GM19239 (cell line): ENCODE measurements at places on chromosomes 6 and 20.

DNA sequence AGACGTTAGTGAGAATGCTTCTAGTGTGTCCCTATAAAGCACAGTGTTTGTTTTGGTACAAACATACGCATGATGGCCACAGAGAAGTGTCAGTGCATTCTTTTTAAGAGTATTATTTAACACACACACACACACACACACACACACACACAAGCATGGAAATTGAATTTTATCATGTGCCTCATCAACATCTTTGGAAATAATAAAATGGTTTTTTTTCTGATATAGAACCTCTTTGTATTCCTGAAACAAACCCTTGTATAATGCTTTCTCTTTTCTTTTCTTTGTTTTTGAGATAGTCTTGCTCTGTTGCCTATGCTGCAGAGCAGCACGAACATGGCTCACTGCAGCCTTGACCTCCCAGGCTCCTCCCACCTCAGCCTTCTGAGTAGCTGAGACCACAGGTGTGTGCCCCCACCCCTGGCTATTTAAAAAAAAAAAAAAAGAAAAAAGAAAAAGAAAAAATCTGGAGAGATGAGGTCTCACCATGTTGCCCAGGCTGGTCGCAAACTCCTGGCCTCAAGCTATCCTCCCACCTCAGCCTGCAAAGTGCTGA is 116.2 kb upstream of the SYNDIG1 start:
- no peak for DNase-seq

GRCh38 chr6:128638817-128639216 is 118.4 kb upstream of the PTPRK start:
- no peak for DNase-seq

GRCh38 chr6:119323931-119324330 is 25.6 kb downstream of the MAN1A1 start:
- DNase-seq = no peak

DNA sequence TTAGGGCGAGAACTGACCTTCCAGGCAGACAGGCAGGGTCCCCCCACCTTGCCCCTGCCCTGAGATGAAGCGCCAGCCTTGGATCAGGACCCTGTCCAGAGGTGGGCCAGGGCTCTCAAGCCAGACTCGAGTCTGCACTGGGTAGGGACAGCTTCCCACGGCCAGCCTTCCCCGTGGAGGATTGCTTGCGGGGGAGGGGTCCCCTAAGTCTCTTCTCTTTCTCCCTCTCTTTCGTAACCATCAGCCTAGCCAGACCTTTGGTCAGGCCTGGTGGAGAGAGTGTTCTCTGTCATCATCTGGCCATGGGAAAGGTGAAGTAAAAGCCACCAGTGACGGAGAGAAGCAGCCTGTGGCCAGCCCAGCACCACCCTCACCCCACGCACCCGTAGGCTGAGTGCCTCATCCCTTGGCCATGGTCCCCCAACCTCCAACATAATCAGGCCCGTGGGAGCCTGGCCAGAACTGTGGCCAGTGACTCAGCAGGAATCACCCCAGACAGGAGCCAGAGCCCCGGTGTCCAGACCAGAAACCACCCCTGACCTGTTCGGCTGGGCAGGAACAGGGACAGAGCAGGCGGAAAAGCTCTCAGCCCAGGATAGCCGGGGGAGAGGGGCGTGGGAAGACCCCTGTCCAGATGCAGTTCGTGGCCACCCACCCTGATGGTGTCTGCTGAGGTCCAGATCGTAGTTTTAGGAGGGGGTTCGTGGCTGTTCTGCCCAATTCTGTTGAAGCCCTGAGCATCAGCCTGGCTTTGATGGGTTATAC is 47.1 kb downstream of the SNAI1 start:
- DNase-seq = no peak

GRCh38 chr6:162123797-162124196 is 603.8 kb downstream of the PRKN start:
- no peak for DNase-seq

- no peak for DNase-seq
Measured at GRCh38 chr6:141464490-141464889, 668.2 kb upstream of the GJE1 start.

DNA sequence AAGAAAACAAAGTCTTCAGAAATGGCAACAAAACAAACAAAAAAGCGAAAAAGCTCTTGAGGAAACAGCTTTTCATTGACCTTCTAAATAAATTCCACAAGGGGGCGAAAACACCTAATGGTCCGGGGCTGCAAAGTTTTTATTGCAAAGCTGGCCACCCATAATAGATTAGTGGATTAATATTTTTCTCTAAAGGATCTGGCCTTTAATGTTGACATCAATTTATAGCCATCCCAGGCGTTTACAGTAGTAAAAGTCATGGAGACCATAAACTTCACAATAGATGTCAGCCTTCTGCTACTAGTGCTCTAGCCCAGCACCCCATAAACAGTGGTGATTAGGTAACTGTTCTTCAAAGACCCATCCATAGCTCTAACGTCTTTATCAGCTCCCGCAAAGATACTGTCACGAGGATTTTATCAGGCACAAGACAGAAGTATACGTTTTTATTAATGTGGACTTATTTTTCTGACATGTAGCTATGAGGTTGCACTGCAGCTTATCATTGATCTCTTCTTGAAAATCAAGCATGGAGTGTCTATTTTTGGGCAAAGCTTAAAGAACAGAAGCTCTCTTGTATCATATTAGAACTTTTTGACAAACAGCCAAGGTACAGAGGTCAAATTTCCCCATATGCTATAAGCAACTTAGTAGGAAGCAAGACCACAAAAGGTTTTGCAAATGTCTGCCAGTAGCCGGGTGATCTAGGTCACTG is 4.7 kb downstream of the CITED2 start:
- DNase-seq = no peak

GRCh38 chr6:2133716-2134310 is 111.6 kb downstream of the GMDS start:
- DNase-seq = no peak

DNA sequence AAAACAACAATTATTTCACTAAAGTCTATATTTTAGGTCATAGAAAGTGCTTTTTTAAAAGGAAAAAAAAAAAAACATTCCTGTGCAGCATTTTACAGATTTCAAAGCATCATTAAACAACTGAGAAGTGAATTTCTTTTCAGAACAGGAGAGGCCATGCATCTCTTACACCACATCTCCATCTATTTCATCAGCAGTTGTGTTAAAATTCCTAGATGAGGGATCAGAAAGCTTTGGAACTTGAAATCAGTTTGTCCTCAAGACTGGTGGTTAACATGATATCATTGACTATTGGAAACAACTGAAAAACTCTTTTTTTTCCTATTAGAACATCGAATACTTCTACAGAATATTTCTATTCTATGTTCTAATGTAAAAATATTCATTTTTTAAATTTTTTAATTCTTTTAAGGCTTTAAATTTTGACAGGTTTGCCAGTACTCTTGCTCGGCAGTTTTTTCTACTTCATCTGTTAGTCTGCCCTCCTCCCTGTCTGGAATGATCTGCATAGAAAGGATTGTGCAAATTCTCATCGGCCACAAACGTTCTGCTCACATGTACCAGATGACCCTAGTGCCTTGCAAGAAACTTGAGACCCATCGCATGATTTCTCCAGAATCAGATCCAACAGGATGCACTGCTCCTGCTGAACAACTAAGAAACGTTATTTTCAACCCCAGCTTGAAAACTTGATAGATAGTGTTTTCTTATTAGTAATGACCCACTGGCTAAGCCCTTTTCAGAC is 411.0 kb upstream of the AGPAT4 start:
- no peak for DNase-seq

DNA sequence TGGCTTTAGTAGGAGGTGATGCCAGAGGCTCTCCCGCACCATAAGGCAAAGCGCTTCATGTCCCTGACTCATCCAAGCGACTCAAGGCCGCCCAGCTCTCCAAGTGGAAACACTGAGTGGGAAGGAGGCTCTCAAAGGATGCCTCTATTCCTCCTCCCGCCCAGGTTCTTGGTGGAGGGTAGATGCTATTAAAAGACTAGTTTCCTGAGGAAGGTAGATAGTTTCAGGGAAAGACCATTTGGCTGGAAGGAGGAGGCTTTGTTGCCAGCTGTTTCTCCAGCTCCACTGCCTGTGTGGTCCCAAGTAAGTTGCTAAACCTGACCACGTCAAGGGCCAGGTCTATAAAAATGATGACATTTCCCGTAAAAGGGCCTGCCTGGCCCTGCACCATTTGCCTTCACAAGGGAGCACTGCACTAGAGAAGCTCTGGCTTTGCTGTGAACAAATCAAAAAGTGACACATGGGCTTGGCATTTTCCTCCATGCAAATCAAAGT is 48.2 kb downstream of the GMDS start:
- no peak for DNase-seq

DNA sequence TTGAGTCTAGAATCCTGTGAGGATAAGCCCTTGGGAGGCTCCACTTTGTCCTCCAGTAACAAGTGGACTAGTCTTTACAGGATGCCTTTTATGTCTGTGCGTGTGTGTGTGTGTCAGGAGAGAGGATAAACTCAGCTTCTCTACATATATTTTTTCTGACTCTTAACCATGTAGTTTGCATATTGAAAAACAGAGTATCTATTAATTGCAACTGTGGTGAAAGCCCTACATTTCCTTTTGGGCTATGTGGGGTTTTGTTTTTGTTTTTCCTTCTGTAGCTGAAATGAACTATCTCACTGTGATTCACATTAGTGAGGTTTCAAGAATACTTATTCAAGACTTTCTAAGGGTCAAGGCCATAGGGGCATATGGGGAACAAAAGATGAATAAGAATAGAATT is 17.7 kb downstream of the TPBG start:
- no peak for DNase-seq

- no peak for DNase-seq
Measured at GRCh38 chr6:78505178-78505577, 362.2 kb upstream of the IRAK1BP1 start.

GRCh38 chr20:54345301-54345724 is 130.1 kb upstream of the DOK5 start:
- DNase-seq = no peak

- no peak for DNase-seq
Measured at GRCh38 chr6:79425589-79426311, 111.5 kb downstream of the LCA5 start.

GRCh38 chr20:10718661-10719060 is 44.9 kb upstream of the JAG1 start:
- DNase-seq = no peak

- peak; percentile 56 for DNase-seq
Measured at GRCh38 chr20:1005452-1006027, 3.4 kb upstream of the RSPO4 start.

- DNase-seq = no peak
Measured at GRCh38 chr6:109165392-109165974, 70.2 kb downstream of the CEP57L1 start.

GRCh38 chr20:62232194-62232593 is 6.1 kb upstream of the OSBPL2 start:
- no peak for DNase-seq

DNA sequence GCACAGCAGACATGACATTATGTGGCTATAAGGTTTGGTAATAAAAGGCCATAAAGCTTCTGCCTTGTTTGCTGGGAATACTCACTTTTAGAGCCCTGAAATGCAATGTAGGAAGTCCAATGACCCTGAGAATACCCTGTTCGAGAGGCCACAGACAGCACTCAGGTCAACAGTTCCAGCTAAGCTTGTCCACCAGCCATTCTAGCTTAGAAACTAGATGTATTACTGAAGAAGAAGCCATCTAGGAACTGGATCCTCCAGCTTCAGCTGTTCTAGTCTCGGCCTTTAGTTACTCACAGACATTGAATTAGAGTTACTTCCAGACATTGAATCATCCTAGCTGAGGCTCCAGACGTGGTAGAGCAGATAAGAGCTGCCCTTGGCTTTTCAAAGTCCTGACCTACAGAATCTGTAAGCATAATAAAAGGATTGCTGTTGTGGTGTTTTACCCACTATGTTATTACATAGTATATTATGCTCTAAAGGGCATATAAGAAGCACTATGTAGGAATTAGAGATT is 84.9 kb downstream of the MMS22L start:
- no peak for DNase-seq

GRCh38 chr20:25686081-25687067 is 10.3 kb downstream of the ZNF337 start:
- no peak for DNase-seq

GRCh38 chr6:68400396-68400795 is 234.7 kb upstream of the ADGRB3 start:
- no peak for DNase-seq

DNA sequence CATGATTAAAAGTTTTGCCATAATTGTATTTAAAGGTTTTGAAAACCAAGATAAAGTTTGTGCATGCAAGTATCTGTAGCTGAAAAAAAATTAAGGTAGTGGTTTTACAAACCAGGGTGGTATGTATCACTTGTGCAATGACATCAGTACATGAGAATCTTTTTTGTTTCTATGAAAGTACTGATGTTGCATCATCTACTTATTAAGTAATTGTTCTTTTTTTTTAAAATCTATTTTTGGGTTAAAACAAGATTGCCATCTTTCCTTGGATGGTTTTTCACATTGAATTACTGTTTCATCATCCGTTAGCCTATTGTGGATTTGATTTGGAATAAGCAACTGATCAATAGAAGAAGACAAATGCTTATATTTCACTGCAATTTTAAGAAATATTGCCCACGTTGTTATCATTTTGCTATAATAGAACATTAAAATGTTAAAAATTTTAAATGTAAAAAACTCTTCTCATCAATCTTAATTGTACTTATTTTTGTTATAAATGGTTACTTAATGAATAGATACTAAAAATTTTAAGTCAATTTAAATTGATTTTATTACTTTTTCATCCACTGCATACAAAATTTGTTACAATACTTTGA is 39.8 kb upstream of the TAGAP start:
- no peak for DNase-seq

DNA sequence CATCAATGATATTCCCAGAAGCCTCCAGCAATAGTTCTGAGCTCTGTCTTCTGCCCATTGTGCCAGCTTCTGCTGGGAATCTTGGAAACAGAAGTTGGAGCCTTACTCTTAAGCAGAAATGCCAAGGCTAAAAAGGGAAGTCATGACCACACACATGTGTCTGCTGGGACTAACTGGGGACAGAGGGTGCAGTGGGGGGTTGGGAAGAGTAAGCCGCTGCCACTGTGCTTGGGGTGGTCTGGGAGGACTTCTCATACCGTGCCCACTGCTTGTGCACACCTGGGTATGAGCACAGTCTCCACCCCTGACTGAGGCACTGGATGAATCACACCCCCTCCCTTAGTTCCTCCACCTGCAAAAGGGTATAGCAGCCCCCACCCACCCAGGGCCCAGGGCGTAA is 90.7 kb downstream of the CDC5L start:
- DNase-seq = no peak

DNA sequence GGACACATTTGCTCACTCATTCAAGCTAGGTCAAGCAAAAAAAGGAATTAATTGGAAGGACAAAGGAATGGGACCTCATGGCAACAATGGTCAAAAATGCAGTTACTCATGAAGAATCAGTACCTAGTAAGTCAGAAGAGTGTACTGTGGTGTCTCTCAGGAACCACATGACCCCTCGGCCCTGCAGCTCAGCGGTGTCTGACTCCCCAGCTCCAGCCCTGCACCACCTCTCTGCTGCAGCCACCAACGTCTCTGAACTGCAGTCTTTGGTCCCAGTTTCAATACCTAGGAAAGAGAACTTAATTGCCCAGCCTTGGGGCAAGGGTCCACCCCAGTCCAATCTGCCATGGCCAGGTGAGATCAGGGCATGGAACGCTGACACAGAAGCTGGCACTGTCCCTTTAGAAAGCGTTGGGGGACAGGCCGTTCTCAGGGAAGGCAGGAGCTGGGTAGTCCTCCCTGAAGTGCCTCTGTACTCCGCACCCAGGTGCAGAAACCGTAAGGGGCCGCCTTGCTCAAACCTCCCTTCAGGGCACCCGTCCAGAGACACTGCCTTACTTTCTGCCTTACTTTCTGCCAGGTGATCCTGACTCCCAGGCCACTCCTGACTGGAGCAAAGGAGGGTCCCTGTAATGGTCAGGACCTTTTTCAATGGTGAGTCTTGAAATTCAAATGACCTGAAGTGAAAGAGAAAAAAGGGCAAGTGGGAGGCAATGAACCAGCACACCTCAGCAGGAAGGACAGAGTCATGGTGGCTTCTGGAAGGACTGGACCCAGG is 13.2 kb upstream of the NELFCD start:
- no peak for DNase-seq
